ENCODE measurements at places on chromosomes 6 and 20. TPM values are rescaled to one million over a fixed set of nuclear protein-coding genes. Genes with fewer than 3 reads are reported as not detected.

Gene GNRH2
- total RNA-seq, result 0.72 TPM

- no peak overlapping the region for H3K4me3 ChIP-seq
- no peaks in the 10 kb centered on the region for H3K36me3 ChIP-seq
- peaks cover 3% of the 10 kb centered on the region for H3K4me1 ChIP-seq
- no peak for DNase-seq
- H3K27me3 ChIP-seq, result no peaks in the 10 kb centered on the region
Observed at GRCh38 chr6:135566311-135567068, 69.0 kb upstream of the AHI1 start.

GRCh38 chr6:167644412-167645132 lies 182.1 kb upstream of the AFDN start:
- DNase-seq, result no peak
- H3K4me3 ChIP-seq, result no peak overlapping the region
- H3K27me3 ChIP-seq, result no peaks in the 10 kb centered on the region
- no peaks in the 10 kb centered on the region for H3K4me1 ChIP-seq

GRCh38 chr20:49561806-49562205 lies 6.1 kb downstream of the PTGIS start:
- no peak for DNase-seq
- H3K27ac ChIP-seq, result no peak overlapping the region
- no peak overlapping the region for H3K4me3 ChIP-seq
- no peaks in the 10 kb centered on the region for H3K27me3 ChIP-seq
- H3K4me1 ChIP-seq, result no peaks in the 10 kb centered on the region
- H3K36me3 ChIP-seq, result no peaks in the 10 kb centered on the region

Gene C4A
- total RNA-seq, result 4.5 TPM

DNA sequence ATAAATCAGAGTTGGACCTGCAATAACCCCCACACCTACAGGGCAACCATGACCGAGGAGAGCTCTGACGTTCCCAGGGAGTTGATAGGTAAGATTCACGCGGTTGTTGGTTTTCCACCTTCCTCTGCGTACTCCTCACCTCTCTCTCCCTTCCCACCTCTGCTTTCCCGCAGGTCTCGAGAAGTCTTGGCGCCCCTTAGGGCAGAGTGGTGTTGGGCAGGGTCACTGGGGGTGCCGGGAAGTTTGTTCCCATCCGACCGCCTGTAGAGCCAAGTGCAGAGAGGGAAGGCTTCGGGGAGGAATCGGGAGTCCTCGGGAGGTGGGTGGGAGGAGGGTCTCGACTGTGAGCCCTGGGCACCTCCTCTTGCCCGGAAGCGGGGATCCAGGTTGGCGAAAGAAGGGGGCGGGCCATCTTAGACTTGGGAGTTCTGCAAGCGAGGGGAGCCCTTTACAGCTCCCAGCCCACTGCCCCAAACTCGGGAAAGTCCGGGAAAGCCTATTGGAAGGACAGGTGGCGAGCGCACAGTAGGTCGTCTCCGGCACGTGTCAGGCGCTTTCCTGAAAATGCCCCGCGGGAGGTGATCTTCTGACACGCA lies 672 bp downstream of the CARMIL1 start:
- H3K27me3 ChIP-seq, result no peaks in the 10 kb centered on the region
- no peak overlapping the region for H3K27ac ChIP-seq
- DNase-seq, result peak; percentile 89
- peaks cover 6% of the 10 kb centered on the region for H3K4me1 ChIP-seq
- peaks cover 2% of the 10 kb centered on the region for H3K36me3 ChIP-seq

Gene OR12D3
- total RNA-seq, result not detected

- H3K27ac ChIP-seq, result no peak overlapping the region
- H3K36me3 ChIP-seq, result no peaks in the 10 kb centered on the region
- no peak for DNase-seq
- no peaks in the 10 kb centered on the region for H3K27me3 ChIP-seq
- no peak overlapping the region for H3K4me3 ChIP-seq
Observed at GRCh38 chr20:17453592-17453991, 77.6 kb downstream of the BFSP1 start.

- no peaks in the 10 kb centered on the region for H3K36me3 ChIP-seq
- H3K4me3 ChIP-seq, result no peak overlapping the region
- H3K27ac ChIP-seq, result no peak overlapping the region
- peaks cover 35% of the 10 kb centered on the region for H3K27me3 ChIP-seq
- peaks cover 2% of the 10 kb centered on the region for H3K4me1 ChIP-seq
- no peak for DNase-seq
Observed at GRCh38 chr6:18314317-18314997, 50.1 kb upstream of the DEK start.

- peak; percentile 85 for DNase-seq
- H3K27ac ChIP-seq, result no peak overlapping the region
- H3K27me3 ChIP-seq, result no peaks in the 10 kb centered on the region
- H3K4me1 ChIP-seq, result peaks cover 9% of the 10 kb centered on the region
Observed at GRCh38 chr6:15243910-15244619, 1.8 kb upstream of the JARID2 start.

GRCh38 chr6:138099832-138100231 lies 7.4 kb downstream of the PERP start:
- no peak for DNase-seq

- no peak overlapping the region for H3K4me3 ChIP-seq
- no peak overlapping the region for H3K27ac ChIP-seq
- no peak for DNase-seq
- H3K4me1 ChIP-seq, result peaks cover 21% of the 10 kb centered on the region
Observed at GRCh38 chr6:90387383-90387775, 90.7 kb upstream of the BACH2 start.
